ENCODE measurements at places on chromosomes 7 and 10.

GRCh38 chr7:138932427-138932826, 48.8 kb downstream of the KIAA1549 start:
- no peak for DNase-seq
- H3K36me3 ChIP-seq, result no peaks in the 10 kb centered on the region
- H3K27me3 ChIP-seq, result no peaks in the 10 kb centered on the region
- H3K4me1 ChIP-seq, result no peaks in the 10 kb centered on the region
- no peak overlapping the region for H3K4me3 ChIP-seq
- no peak overlapping the region for H3K27ac ChIP-seq

DNA sequence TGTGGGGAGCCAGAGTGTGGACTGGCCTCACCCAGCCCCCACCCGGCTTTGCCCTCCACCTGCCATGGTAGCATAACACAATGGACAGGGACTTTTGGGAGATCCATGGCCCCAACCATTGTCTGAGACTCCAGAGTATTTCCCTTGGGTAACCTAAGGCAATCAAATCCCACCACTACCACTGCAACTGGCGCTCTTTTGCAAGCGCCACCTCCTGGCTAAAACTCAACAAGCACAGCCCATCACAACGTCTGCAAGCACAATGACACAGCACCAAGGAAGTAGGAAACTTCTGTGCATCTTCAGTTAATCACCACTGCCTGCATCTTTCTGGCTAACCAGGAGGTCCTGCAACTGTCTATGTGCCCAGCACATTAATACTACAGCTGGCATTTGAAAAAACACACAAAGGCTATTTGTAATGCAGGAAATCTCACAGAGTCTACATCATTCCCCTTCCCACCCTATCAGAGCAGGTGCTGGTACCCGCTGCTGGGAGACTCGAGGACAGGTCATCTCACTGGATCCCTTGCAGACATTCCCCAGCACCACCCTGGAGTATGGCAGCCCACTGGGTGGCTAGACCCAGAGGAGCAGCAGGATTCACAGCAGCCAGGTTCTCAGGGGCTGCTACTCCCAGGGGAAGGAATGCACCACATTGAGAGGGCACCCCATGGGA, 27.7 kb downstream of the ANKRD26 start:
- DNase-seq, result no peak
- no peaks in the 10 kb centered on the region for H3K27me3 ChIP-seq
- H3K4me1 ChIP-seq, result no peaks in the 10 kb centered on the region
- no peak overlapping the region for H3K27ac ChIP-seq

- no peak overlapping the region for H3K4me3 ChIP-seq
- no peaks in the 10 kb centered on the region for H3K36me3 ChIP-seq
- no peaks in the 10 kb centered on the region for H3K27me3 ChIP-seq
- no peak overlapping the region for H3K27ac ChIP-seq
Observed at GRCh38 chr7:65746398-65746669, 126.5 kb upstream of the VKORC1L1 start.

DNA sequence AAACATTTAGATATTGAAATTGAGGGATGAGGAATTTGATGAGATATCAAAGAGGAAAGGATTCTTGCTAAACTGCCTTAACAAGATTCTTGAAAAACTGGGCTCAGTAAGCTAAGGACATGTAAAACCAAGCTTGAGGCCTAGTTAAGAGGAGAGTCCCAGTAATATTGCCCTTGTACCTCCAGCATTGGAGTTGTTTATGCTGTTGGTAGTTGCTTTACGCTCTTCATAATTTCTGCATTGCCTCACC, 156.1 kb upstream of the TRIM24 start:
- H3K27me3 ChIP-seq, result no peaks in the 10 kb centered on the region
- H3K36me3 ChIP-seq, result no peaks in the 10 kb centered on the region
- H3K27ac ChIP-seq, result no peak overlapping the region
- no peaks in the 10 kb centered on the region for H3K4me1 ChIP-seq
- no peak for DNase-seq

DNA sequence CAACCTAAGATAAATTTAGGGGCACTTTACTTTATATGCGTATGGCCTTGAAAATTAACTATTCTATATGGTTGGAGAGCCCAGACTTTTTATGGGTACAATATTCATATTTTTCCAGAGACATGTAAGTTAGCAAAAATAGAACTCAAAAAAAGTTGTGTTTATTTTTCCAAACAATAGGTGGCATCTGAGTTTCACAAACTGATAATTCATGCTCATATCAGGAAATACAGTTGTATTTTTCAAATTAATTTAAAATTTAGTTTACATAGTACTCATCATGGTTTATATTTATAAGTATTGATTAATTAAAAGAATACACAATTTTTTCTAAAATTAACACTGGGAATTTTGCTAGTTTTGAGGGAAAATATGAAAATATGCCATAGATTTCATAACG, 34.6 kb downstream of the ANKRD7 start:
- H3K4me1 ChIP-seq, result no peaks in the 10 kb centered on the region
- H3K36me3 ChIP-seq, result no peaks in the 10 kb centered on the region
- H3K27ac ChIP-seq, result no peak overlapping the region
- DNase-seq, result no peak
- H3K27me3 ChIP-seq, result no peaks in the 10 kb centered on the region
